Activated T-helper 1 cell treated with anti-CD3 and anti-CD28 coated beads, Interleukin-12 subunit alpha, Interleukin-12 subunit beta, Interleukin-2, Interleukin-4 antibody, amounts not matched to agents 30 ng/mL and 10 ng/mL and 1 ng/mL, durations not matched to agents 14 hours and 24 hours and 36 hours (primary cell): ENCODE measurements at places on chromosomes 16 and 17.

DNA sequence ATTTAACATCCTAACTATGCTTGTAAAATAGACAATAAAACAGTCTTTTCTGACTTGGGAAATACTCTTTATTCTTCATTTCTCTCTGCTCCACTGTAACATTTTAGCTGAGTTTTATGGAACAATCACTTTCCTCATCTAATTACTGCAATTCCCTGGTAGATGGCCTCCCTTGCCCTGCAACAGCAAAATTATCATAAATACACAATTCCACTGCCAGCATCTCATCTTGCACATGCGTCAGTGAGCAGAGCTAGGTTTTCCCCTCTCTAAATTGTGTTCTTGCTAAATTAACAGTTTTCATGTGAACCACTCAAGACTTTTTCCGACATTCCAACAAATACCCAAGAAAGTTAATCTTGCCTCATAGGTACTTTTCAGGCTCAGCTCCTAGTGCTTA lies 920.9 kb upstream of the GOT2 start:
- DNase-seq = no peak

GRCh38 chr16:77794586-77794985 lies 6.2 kb downstream of the VAT1L start:
- no peak for DNase-seq

DNA sequence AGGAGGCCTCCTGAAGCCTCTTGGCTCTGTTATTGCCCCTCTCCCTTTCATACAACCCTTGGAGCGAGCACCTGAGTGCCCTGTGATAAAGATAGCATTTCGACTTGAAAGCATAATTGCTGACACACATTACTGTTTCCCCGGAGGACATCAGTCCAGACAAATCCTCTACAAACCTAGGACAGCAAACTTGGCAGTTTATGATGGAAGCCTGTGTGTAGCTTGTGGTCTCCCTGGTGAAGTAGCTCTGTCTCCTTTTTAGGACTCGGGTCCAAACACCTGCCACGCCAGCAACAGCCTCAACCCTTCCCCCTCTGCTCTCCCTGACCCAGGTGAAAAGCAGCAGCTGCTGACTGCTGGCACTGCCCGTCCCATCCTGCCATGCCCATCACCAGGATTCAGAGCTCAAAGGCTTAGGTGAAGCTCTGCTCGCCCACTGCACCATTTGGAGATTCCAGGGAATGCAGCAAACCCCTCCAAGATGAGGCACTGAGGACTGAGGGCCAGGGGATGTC lies 55.9 kb downstream of the IRX6 start:
- DNase-seq = no peak

DNA sequence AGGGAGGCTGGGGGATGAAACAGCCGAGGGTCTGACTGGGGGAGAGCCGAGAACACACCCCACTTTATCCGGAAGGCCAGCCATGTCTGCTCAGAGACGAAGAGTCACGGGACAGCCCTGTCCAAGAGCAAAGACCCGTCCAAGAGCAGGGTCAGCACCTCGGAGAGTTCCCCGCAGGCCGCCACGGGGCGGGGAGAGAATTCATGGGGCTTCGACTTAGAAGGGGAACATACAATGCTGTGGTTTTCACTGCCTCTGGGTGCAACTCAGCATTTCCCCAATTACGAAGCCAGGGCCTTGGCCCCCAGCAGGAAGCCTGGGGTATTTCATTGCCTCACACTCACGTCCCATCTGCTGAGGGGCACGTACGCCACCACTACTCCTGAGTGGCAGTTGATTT lies 59.3 kb downstream of the JPH3 start:
- peak; percentile 17 for DNase-seq

DNA sequence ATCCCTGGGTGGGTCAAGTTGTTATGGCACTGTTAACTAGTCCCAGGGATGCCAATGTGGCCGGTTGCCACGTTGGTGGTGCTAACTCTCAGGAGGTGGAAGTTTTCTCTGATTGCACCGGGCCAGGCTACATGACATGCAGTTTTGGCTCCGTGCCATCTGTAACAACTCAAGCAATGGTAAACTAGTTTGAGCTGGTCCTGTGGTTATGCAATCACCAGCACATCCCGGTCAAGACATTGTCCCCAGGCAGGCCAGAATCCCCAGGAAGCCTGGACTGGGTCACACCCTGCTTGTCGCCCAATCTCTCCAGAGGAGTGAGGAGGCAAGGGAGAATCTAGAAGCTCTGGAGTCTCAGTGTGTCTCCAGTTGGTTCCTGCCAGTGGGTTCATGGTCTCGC lies 10.1 kb upstream of the CCL17 start:
- DNase-seq = no peak

- DNase-seq = no peak
These were observed 301.3 kb downstream of the SOX9 start for GRCh38 chr17:72422204-72422504.

GRCh38 chr16:88342491-88342890 lies 40.3 kb upstream of the ZNF469 start:
- no peak for DNase-seq

DNA sequence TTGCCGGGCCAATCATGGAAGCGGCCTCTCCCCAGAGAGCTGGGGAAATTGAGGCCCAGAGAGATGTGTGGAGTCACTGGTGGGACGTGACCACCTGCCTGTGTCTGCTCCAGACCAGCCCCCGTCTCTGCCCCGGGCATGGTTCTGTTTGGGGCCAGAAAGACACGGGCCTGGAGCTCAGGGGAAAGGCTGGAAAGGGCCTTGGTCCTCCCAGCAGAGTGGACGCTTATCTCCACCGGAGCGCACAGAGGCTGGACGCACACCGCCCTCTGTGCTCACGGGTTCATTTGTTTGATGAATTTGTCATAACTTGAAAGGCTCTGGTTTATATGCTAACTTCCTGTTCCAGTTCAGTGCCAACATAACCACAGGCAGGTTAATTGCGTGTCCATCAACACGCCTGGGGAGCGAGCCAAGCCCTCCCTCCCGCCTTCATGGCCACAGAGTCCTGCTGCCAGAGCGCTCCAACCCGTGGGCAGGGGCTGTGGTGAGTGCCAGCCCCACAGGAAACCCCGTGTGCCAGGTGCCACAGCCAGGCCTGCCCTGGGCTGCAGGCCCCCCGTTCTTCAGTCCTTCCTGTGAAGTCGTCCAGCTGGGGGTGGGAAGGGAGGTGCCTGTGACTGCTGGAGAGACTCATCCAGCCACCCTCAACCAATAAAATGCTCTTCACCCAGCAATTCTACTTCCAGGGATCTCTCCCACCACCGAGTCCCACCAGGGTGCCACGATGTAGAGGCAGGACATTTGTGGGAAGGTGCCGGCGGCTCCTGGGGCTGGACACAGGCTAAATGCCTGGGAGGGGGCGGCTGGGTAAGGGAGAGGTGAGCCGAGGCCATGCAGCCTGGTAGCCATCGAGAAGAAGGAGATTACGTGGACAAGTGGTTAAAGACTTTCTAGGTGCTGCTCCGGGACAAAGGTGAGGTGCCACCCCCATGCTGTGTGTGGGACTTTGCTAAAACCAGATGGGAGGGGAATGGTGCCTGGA lies 29.4 kb upstream of the BAHCC1 start:
- DNase-seq = no peak

DNA sequence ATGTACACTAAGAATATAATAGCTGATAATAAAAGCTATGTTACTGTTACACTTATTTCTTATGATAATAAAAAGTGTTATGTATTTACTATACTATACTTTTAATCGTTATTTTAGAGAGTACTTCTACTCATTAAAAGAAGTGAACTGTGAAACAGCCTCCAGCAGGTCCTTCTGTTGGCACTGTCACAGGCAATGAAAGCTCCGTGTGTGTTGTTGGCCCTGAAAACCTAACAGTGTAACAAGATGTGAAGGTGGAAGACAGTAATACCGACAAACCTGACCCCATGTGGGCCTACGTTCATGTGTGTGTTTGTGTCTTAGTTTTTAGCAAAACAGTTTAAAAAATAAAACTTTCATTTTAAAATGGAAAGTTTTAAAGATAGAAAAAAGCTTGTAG lies 91.8 kb downstream of the STH start:
- no peak for DNase-seq

- DNase-seq = no peak
These were observed 171.8 kb downstream of the WSCD1 start for GRCh38 chr17:6241996-6242395.

DNA sequence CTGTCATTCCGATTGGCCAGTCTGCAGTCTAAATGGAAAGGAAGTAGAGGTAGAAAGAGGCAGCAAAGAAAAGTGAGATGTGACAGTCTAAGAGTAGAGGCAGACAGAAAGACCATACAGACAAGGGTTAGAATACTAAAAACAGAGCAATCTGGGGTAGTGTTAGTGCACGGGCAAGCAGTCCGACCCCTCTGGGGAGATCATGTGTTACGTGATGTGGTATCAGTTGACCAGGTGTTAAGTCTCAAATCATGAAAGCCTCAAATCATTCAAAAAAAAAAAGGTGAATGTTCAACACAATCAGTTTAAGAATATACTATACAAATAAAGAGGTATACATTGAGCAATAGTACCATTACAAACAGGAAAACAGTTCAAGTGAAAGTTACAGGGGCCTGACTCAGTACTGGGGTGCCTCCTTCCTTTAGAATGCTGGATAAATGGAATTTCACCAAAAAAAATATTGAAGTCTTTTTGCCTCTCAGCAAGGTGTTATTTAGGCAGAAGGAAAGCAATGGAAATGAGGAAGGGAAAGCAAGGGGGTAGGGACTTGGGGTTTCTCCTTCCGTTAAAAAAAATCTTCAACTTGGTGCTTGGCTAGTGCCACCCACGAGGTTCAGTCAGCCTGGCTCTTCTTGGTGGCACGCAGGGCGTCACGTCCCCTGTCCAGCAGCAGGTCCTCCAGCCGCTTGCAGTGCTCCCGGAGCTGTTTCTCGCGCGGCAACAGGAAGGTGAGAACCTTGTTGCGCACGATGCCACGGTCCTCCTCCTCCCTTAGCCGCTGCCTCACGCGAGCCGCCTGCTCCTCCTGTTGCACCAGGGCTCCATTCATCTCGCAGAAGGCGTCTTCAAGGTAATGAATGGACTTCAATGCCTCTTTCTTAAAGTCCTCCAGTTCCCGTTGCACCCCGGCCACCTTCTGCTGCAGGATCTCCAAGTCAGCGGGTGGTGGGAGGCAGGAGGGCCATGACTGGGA lies 616 bp downstream of the CCDC182 start:
- no peak for DNase-seq

GRCh38 chr16:19898924-19899604 lies 14.4 kb upstream of the GPRC5B start:
- DNase-seq = peak; percentile 17

DNA sequence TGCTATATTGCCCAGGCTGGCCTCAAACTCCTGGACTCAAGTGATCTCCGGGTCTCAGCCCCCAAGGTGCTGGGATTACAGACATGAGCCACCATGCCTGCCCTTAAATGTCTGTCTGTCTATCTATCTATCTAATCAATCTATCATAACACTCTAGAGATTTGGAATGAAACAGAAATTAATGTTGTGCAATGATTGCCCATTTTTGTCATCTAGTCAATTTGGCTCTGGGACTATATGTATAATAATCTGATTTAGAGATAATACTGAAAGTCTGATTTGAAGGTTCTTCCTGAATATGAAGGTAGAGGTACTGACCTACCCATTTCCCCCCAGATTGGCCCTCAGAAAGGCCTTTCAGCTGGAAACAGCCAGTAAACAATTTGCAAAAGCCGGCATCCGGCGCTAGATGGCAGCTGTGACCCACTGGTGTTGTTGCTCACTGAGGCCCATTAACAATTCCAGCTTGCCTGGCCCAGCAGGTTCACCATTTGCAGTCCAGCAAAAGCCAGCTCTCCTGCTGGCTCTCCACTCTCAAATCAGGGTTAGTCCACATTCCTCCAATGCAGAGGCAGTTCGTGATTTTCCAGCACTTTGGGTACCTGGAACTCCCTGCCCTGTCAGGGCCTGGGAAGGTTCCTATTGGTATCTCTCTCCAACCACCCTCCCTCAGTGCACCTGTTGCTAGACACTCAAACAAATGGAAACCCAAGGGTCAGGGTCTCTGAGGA lies 22.9 kb upstream of the C16orf87 start:
- peak; percentile 62 for DNase-seq

- DNase-seq = no peak
These were observed 161.1 kb upstream of the TBX2 start for GRCh38 chr17:61238455-61238933.

- no peak for DNase-seq
These were observed 17.4 kb upstream of the ZNHIT3 start for GRCh38 chr17:36468903-36469635.

DNA sequence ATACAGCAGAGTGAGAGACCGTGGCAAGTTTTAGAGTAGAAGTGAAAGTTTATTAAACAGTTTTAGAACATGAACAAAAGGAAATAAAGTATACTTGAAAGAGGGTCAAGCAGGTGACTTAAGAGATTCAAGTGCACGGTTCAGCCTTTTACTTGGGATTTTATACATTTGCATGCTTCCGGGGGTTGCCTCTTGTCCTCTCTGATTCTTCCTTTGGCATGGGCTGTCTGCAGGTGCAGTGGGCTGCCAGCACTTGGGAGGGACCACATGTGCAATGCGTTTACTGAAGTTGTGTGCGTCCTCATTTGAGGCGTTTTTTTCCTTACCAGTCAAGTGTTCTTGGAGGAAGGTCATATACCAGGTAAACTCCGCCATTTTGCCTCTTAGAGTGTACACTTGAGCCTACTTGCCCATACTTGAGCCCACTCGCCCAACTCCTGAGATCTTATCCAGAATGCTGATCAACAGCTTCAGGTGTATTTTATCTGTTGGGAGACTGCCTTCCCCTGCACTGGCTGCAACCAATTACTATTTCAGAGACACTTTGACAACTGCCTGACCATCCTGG lies 195.2 kb downstream of the IRX5 start:
- DNase-seq = no peak

- DNase-seq = no peak
These were observed 353.3 kb downstream of the SEC14L1 start for GRCh38 chr17:77493901-77494663.

- DNase-seq = no peak
These were observed 44.6 kb downstream of the VPS35L start for GRCh38 chr16:19599968-19600716.

- no peak for DNase-seq
These were observed 742.1 kb upstream of the SOX9 start for GRCh38 chr17:71378741-71379140.

DNA sequence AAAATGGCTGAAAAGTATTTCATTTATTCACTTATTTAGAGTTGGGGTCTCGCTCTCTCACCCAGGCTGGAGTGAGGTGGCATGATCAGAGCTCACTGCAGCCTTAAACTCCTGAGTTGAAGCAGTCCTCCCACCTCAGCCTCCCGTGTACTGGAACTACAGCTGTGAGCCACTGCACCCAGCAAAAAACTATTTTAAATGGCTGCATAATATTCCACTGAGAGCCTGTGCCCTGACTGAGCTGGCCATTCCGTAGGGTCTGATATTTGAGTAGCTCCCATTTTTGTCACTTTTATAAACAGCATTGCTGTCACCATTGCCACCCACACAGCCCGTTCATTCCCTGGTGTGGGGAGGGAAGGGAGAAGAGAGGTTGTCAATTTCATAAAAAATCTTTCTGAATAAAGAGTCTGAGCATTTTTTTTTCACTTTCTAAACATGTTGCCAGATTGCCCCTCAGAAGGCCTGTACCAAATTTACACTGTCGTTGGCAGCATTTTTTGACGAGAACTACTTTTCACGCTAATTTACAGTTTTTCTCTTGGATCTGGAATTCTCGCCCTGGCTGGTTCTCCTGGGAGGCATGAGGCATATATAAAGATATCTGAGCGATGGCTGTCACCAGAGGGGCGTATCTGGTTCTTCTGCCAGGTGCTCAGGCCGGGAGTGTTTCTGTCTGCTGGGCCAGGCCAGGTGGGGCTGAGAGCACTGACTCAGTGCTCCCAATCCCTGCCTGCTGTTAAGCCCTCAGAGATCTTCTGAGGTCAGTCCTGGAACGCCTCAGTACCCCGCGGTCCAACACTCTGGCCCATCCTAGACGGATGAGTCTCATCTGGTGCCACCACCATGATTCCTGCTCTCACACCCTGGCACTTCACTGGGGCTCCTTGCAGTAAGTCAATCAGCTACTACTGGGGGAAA lies 7.2 kb upstream of the KIFC3 start:
- no peak for DNase-seq
